Activated T-helper 9 cell treated with anti-CD3 and anti-CD28 coated beads, Interleukin-2, amount 50 U/mL, for 16 hours (primary cell): ENCODE measurements at places on chromosomes 11 and 22.

- no peak for DNase-seq
Observed at GRCh38 chr22:45281010-45281409, 3.7 kb upstream of the UPK3A start.

DNA sequence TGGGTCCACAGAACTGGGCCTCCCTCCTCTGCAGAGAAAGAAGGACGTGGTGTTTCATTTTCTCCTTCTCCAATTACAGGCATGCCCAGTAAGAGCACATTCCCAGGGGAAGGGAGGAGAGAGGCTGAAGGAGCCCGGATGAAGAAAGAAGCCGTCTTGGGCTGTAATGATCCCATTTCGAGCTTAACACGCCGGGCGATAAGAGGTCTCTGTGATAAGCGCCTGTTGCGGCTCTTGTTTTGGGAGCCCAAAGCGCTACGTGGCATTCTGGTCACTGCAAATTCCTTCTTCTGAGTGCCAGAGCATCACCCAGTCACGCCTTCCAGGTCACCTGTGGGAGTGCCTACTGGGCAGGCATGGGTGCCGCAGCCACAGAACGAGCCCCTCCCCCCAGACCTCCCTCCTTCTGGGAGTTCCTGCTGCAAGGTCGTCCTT is 57.5 kb downstream of the ANO1 start:
- DNase-seq: no peak

DNA sequence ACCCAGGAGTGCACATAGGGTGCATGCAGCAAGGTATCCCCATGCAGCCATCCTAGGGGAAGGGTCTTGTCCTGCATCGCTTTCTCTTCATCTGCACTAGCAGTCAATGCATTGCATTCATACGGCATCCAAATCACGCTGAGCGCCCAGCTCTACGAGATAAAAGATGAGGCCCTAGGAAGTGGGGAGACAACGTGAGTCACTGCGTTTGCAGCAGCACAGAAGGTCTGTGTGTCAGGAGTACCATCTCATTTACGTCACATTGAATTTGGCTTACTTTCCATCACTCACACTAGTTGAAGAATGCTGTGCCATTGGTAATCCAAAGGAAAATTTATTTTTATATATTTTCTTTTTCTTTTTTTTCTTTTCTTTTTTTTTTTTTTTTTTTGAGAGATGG is 2.5 kb upstream of the ST14 start:
- no peak for DNase-seq

GRCh38 chr11:17753153-17753552 is 18.6 kb downstream of the KCNC1 start:
- DNase-seq: no peak

- no peak for DNase-seq
Observed at GRCh38 chr22:32617903-32618302, 143.3 kb downstream of the FBXO7 start.

- no peak for DNase-seq
Observed at GRCh38 chr11:129277198-129277843, 85.2 kb upstream of the ARHGAP32 start.

DNA sequence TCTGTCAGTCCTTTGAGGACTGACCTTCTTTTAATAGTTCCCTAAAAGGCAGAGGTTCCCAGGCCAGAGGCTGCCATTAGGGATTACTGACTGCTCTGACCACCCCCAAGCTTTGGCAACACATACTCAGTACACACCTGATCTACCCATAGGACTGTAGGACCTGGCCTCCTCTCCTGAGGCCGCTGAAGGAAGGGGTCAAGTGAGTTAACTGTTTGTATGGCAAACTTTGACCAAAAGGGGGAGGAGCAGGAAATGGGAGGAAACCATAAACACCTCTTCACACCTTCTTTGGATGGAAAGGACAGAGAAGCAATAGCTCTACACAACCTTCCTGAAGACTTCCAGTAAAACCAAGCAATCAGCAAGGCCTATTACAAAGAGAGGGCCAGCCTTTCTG is 104.0 kb downstream of the APOL5 start:
- DNase-seq: no peak

- DNase-seq: peak; percentile 33
Observed at GRCh38 chr11:68471360-68472340, 11.1 kb downstream of the PPP6R3 start.

DNA sequence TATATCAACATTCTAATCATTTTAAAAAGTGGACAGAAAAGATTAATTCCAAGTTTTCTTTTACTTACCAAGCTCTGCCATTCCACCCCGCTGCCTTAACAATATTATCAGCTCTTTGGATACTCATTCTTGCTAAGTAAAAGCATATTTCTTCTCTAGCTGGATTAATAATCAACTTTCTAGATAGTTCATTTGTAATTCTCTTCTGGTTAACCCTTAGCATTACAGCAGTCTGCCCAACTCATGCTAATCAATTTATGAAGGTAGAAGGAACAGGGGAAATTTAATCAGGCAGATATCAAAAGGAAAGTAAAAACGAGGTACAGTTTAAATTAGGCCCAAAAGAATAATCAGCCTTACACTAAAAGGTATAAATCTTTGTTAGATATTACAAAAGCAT is 41.0 kb upstream of the SOX6 start:
- DNase-seq: no peak

GRCh38 chr11:6856871-6857270 is 6.0 kb upstream of the OR10A2 start:
- no peak for DNase-seq

GRCh38 chr11:117861151-117862018 is 15.1 kb downstream of the FXYD6 start:
- DNase-seq: no peak

DNA sequence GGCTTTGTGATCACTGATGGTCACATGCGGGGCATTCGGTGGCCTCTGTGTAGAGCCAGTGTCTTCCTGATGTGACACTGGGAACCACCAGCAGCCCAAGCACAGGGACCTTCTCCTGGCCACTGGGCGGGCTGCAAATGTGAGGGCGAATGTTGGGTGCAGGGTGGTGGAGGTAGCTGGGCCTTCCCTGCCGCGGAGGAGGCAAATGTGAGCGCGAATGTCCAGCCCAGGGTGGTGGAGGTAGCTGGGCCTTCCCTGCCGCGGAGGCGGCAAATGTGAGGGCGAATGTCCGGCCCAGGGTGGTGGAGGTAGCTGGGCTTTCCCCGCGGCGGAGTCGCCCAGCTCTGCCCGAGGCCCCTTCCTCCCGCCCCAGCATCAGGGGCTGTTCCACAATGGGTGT is 23.3 kb downstream of the PTDSS2 start:
- DNase-seq: no peak

GRCh38 chr11:33320016-33320813 is 63.0 kb downstream of the HIPK3 start:
- no peak for DNase-seq

DNA sequence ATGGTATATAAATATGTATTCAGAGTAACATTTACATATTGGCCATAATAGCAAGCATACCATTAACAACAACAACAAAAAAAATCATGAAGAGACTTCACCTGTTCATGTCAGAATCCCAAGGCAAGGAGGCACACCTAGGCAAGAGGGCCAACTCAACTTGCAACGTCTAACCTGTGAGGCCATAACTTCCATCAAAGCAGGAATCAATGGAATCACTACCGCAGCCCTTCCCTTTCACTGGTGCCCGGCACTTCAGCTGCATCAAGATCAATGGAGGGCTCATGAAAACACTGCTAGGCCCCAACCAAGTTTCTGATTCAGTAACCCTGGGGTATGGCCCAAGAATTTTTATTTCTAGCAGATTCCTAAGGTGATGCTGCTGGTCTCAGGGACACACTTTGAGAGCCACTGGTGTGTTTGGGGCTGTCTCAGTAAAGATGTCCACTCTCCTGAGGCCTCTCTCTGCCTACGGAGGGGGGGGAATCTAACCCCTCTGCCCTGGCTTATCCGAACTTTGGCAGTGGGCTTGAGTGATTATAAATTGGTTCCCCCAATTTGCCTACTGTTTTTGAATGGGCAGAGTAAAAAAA is 8.0 kb downstream of the ZFTA start:
- DNase-seq: no peak

DNA sequence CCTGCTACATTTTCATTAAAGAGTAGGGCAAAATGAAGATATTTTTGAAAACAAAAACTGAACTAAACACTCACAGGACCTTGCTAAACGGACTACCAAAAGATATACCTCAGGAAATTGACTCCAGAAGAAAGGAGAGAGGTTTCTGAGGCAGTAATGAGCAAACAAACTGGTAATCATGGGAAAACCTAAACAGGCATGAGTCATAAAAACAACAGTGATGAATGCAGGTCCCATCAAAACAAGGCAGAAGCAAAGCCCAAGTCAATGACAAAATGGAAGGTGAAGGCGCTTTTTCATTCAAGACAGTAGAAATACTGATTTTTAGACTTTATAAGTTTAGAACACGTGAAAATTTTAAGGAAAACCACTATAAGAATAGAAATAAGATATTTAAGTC is 104.5 kb downstream of the EFCAB6 start:
- no peak for DNase-seq

DNA sequence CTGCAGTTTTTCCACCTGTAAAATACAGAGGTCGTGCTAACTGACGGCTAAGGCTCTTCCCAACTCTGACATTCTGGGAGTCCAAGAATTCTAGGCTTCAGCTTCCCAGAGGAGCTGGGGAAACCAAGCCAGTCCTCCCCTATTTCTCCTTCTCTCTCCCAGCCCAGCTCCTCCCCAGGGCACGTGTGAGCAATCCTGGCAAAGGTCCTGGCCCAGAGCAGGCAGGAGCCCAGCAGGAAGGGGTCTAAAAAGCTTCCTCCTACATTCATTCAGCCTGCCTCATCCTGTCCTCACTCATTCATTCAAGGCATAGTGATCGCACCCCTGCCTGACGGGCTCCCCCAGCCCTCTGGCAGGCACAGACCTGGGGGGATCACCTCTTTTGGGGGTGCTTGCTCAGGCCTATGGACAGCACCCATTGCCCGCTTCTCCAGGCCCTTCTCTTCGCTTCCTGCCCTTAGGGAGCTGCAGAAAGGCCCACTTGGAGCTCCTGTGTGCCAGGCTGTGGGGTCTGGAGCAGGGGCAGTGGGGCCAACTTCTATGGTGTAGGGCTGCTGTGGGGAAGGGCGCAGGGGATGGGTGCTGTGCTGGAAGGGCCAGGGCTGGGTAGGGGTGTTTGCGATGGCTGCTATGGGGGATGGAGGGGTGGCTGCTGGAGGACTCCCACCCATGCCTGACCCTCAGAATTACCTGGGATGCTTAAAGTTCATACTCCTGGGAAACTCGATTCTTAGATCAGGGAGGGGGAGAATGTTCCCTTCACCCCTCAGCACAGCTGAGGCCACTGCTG is 9.8 kb downstream of the KCNC1 start:
- no peak for DNase-seq

GRCh38 chr11:68115285-68115684 is 5.9 kb downstream of the CHKA start:
- DNase-seq: no peak

DNA sequence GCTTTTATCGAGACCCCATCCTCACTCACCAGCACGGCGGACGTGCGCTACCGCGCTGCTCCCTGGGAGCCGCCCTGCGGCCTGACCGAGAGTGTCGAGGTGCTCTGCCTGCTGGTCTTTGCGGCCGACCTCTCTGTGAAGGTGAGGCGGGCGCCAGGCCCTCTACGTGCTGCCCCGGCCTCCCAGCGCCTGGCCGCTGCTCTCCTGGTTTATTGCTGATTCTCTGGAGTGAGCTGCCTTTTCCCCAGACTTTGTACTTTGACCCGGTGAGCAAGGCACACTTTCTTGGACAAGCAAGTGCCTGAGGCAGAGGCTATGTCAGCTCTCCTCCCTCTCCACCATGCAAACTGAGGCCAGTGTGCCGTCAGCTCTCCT is 6.5 kb downstream of the TPCN2 start:
- DNase-seq: no peak

- no peak for DNase-seq
Observed at GRCh38 chr22:43931771-43932170, 8.2 kb downstream of the PNPLA3 start.

GRCh38 chr11:79705648-79706047 is 264.8 kb upstream of the TENM4 start:
- DNase-seq: no peak

DNA sequence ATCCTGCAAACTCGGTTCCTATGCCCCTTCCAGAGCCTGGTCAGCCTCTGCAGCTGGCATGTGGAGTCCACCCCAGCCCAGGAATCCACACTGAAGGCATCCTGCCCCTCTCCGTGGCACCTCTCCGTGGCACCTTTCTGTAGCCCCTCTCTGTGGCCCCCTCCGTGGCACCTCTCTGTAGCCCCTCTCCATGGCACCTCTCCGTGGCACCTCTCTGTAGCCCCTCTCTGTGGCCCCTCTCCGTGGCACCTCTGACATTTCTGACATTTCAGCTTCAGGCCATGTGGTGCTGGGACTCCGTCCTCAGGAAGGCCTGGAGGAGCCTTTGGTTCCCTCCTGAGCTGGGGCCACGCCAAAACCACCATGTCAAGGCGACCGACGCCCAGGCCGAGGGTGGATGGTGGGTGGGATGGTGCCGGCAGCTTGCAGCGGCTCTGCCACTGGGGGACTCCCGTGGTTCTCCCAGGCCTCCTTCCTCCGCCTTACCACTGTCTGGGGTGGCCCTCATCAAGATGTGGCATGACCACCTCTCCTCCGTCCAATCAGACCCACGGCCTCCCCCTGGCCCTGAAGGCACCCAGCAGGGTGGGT is 1518.5 kb downstream of the BRD1 start:
- DNase-seq: no peak

- DNase-seq: no peak
Observed at GRCh38 chr11:68632802-68633201, 51.5 kb upstream of the GAL start.

GRCh38 chr11:859394-860131 is 16.9 kb downstream of the TSPAN4 start:
- DNase-seq: no peak

GRCh38 chr22:39311592-39312400 is 7.6 kb downstream of the RPL3 start:
- DNase-seq: no peak

DNA sequence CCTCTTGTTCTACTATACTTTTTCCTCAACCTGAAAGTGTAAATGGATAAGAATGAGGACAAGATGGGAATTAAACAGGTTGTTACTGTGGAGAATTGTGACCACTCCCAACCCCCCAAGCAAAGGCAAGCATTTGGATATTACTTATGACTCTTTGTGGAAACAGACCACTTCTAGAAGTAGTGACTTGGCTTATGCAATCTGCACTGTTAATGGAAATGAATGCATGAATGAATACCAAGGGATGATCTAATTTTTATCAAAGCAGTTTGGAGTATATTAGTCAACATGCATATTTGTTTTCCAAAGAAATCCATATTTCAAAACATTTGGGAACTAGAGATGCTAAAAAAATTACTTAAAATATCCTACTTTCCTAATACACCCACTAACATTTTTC is 35.3 kb downstream of the AMOTL1 start:
- DNase-seq: no peak

DNA sequence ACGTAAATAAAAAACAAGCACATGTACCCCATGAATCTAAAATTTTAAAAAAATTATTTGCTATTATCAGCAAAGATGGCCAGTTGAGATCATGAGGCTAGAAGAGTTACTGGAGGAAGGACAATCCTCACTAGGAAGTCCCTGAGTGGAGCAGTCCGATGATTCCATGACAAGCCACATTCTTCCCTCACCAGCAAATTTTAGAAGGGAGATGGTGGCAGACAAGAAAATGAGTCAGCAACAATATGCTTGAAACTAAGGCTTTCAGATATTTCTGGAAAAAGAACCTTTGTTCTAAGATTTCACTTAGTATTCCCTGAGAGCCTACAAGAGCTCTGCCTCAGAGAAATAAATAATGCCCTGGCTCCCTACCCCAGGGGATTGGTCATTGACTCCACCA is 34.9 kb downstream of the P4HA3 start:
- DNase-seq: no peak
